ENCODE measurements at places on chromosomes 1 and 21.

DNA sequence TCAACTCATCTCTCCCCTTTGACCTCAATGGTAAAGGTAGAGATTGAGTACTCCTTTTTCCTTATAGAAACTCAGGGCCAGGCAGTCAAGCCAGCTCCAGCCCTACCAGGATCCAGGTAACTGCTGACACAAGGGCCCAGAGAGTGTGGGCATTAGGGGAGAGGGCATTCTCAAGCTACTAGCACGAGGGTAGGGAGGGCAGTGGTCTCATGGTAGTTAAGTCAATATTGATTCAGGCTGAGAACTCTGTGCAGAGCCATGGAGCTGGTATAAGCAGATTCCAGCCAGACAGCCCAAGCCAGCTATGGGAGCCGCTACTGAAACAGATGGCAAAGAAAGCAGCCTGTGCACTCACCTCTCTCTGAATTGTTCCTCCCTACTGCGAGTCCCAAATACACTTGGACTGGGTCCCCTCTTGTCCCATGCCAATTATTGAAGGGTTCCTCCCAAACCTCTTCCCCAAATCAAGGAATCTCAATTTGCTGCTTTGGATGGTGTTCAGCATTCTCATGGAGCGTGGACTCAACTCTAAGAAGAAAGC lies 2.8 kb downstream of the PI4KB start:
- DNase-seq, result no peak

DNA sequence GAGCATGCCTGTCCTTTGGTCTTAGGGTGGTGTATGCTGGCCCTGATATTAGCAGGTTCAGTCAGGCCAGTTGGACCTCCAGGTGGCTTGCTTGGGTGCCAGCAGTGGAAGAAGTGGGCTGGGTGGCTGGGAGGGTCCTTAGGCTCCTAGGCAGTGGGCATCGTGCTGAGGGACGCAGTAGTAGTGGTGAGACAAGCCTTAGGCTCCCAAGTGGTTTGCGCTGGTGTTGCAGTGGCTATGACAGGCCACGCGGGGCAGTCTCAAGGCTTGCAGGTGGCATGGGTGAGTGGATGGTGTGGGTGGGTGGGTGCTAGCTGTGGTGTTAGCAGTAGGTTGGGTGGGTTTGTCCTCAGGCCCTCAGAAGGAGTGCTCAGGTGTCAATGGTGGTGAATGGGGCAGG lies 162.3 kb downstream of the FMN2 start:
- DNase-seq, result no peak

- no peak for DNase-seq
These were observed 2.4 kb downstream of the PGLYRP4 start for GRCh38 chr1:153346077-153346723.

DNA sequence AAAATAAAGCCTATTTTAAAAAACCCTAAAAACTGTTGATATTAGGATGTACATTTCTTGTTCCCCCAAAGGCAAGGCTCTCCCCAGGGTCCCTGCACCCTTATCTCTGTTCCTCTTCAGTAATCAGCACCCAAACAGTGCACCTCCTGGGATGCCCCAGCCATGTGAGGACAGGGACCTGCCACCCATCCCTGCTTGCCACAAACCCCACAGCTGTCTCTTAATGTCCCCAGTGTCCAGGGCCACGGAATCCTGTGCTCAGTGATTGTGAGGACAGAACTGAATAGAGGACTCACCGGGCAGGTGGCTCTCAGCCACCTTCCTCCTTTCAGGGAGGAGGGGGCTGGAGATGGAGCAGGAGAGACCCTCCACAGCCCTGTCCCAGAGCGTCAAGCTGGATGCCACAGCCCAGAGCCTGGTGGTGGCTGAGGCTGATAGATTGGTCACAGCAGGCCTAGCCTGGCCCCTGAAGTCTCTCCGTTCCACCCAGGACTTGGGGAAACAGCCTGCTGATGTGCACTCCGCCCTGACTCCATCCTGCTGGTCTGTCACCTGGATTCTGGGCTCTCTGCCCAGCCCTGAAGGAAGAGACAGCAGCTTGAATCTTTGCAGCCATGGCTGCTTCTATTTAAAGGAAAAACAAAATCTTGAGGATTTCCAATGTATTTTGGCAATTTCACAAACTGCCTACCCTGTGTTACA lies 23.1 kb downstream of the RNF187 start:
- no peak for DNase-seq

- peak; percentile 80 for DNase-seq
These were observed 86.6 kb downstream of the DMRTB1 start for GRCh38 chr1:53545663-53546408.

DNA sequence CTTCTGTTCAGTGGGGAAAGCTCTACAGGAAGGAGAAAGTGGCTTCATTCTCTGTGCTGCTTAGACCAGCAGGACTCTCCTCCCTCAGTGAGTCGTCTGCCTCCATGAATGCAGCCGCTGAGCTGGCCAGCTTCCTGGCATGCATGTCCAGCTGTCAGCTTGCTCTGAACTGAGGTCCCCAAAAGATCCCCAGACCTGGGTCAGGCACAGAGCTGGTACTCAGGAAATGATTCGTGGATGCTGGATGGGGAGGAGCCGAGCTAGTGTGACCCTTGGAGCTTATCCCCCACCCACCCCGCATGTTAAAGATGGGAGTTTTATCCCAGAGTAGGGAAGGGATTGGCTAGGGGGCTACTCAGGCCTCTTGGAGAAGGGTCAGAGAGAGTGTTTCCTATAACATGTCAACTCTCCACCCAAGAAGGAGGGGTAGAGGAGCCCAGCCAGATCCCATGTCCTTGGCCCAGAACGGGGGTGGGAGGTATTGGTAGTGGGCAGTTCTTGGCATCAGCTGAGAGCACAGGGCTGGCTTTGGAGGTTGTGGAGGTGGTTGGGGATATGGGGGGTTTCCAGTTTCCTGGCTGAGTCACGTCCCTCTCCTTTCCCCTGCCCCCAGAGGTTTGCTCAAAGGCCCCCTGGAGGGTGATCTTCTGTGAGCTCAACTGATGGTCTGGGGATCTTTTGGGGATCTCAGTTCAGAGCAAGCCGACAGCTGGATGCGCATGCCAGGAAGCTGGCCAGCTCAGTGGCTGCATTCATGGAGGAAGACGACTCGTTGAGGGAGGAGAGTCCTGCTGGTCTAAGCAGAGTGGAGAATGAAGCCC lies 110.1 kb downstream of the FOXD2 start:
- DNase-seq, result peak; percentile 22

- peak; percentile 37 for DNase-seq
These were observed 13.1 kb downstream of the OPTC start for GRCh38 chr1:203506858-203507626.

DNA sequence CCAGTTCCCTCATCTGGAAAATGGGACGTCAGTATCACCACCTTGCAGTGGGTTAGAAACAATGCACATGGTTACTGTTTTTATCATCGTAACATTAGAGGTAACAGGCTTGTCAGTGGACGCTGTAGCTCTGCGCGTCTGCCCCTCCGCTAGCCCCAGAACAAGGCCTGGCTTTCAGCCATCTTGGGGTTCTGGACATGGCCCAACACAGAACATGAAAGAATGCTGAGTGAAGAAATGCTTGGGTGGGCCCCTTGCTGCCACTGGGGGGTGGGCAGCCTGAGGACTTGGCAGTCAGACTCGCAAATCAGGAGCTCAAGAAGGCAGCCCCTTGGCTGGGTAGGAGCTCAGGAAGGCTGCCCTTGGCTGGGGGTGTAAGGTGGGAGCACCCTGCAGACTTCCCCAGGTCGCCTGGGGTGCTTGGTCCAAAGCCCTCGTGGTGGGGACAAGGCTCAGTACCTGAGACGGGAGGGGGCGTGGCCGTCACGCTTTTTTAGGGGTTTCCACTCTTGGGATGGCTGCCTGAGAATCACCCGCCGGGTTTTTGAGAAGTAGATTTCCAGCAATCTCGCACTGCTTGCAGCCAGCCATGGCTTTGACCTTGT lies 51.7 kb downstream of the SLC37A1 start:
- DNase-seq, result no peak

DNA sequence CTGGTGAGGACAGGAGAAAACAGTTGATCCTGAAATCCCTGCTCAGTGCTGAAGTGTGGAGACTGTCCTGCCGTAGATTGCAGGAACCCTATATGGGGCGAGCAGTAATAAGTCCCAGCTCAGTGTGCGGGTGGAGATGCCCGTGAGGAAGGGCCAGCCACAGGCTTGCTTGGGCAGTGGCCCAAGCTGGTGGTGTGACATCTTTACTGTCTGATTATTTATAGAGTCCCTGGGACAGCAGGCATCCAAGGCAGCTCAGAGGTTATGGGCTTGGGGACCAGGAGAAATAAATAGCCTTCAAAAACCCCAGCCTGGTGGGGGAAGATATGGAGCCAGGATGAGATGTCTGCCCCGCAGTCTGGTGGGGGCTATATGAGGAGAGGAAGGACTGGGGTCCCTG lies 170.7 kb upstream of the POU3F1 start:
- no peak for DNase-seq

Data from GM23248 (cell line).